ENCODE measurements at places on chromosomes 2 and 18.

DNA sequence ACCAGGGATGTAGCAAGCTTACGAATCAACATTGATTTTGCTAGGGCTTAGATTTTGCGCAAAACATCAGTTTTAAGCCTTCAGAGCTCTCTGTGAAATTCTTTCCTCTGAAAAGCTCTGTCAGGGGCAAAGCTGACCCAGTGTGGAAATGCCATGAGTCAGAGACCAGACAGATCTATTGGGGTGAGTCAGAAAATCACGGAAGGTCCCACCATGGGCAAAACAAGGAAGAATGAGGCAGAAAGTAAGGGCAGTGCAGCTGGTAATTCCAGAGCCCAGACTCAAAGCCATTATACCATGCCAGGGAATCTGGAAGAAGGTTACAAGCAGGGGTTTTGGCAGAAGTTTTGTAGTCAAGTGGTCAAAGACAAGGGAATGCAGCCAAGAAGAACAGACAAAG is 256.6 kb upstream of the CTAGE1 start:
- DNase-seq, result peak; percentile 89

DNA sequence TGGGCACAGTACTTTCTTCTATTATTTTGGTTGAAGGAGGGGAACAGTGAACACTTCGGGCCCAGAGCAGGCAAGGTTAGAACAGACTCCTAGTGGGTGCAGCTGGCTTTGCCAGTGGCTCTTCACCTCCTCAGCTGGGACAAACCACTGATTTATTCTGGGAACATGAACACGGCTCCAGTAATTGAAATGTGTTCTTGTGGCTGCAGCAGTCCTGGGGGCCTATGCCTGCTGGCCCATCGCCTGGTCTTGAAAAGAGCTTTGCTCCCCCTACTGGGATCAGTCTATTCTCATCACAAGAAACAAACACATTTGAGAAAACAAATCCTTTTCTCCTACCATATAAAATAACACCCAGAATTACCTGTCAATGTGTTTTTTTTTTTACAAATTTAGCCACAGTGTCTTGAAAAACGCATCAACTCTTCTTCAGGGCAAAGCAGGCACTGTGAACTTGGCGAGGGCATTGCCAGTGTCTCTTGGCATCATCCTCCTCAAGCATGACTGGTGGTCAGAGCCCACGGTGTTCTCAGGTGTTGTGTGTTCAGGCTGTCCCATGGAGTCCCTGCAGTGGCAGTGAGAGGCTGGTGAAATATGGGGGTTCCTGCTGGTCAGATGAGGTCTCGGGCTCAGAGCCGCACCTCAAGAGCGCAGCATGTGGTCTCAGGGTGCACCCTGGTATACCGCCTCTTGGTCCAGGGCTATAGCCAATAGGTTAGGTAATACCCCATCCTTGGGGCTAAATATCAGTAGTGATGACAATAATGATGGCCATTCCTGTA is 51.3 kb downstream of the RNF144A start:
- no peak for DNase-seq

- no peak for DNase-seq
Observed at GRCh38 chr18:9828506-9829396, 57.0 kb upstream of the TXNDC2 start.

DNA sequence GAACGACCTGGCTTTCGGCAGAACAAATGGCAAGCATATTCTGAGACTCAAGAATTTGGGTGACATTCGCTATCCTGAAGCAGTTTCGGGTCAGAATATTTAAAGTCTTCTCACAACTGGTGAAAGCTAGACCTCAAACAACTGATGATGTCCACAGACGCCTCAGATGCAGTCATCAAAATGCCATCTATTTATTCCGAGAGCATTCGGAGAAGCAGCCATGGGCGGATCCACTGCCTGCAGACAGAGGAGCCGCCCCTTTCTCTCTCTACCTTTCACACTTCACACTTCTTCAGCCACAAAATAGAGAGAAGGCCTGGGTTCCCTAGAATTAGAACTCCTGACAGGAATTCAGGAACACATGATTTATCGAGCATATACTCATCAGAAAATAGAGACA is 65.8 kb upstream of the CREB1 start:
- no peak for DNase-seq

DNA sequence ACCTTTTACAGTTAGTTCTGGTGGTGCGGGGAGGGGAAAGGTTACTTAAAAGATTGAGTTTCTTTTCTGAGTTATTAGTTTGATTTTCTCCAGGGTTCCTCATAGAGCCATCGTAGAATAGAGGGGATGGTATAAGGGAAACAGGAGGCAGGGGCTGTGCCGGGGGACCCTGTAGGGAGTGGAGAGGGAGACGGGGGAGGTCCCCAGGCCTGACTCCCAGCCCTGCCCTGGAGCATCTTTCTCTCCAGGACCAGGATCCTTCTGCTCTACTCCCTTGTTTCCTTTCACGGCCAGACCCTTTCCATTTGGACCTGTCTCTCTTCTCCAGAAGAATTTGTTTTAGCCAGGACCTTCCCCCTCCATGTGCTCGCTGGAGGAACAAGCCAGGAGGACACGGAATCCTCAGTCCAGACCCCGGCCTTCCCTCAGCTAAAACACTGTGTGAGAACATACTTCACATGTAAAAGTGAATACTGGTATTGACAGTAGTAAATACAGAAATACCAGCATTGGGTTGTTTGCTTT is 35.4 kb downstream of the DGKD start:
- DNase-seq, result no peak

Data from NCI-H226 (cell line).